ENCODE measurements at places on chromosomes 1 and 21. TPM values are rescaled to one million over a fixed set of nuclear protein-coding genes. Genes with fewer than 3 reads are reported as not detected.

DNA sequence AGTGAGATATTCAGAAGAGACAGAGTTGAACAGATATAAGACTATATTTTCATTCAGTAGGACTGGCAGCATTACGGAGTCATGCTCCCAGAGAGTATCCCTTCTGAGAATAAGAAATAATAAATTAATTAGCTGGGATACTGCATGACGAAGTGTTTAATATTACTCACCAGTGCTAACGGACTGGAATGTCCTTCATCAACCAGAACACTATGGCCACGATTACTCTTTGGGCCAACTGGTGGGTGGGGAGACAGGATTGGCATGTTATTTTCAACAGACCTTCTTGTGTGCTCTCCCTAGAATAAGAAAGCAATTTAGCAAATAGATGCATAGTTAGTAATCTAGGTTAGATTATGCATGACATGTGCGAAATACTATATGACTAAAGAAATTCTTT, 32.4 kb downstream of the ERICH3 start:
- no peaks in the 10 kb centered on the region for H3K27me3 ChIP-seq
- H3K27ac ChIP-seq: no peak overlapping the region
- H3K4me1 ChIP-seq: no peaks in the 10 kb centered on the region
- no peak overlapping the region for H3K4me3 ChIP-seq

DNA sequence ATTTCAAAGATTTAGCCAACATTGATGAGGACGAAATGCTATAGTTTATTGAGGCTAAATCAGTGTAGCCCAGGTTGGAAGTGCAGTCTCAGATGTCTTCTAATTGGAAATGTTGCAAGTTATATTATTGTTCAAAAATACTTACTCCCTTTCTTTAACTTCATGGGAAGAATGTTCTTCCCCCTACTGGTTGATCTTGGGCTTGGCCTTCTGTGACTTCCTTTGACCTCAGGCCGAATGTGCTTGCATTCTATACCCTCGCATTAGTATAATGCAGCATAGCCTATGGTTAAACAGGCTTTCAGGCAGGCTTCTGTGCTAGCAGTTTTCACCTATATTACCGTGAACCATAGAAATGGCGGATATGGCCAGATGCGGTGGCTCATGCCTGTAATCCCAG, 77.3 kb downstream of the RPE65 start:
- H3K4me3 ChIP-seq: no peak overlapping the region
- H3K36me3 ChIP-seq: no peaks in the 10 kb centered on the region
- DNase-seq: no peak
- H3K27ac ChIP-seq: no peak overlapping the region

DNAJC28 gene
- total RNA-seq: 3.8 TPM

SMAP2 gene
- total RNA-seq: 9.4 TPM

OLFML2B gene
- 1.3 TPM for total RNA-seq

GLMP gene
- total RNA-seq: 38.7 TPM

STUM gene
- 0.19 TPM for total RNA-seq
